HFF-Myc (cell line): ENCODE measurements at places on chromosomes 12 and 14.
A peak's percentile ranks its signal among the peaks of the same experiment; 100 is the strongest.

GRCh38 chr14:66717561-66718140 lies 209.7 kb downstream of the GPHN start:
- DNase-seq: no peak

DNA sequence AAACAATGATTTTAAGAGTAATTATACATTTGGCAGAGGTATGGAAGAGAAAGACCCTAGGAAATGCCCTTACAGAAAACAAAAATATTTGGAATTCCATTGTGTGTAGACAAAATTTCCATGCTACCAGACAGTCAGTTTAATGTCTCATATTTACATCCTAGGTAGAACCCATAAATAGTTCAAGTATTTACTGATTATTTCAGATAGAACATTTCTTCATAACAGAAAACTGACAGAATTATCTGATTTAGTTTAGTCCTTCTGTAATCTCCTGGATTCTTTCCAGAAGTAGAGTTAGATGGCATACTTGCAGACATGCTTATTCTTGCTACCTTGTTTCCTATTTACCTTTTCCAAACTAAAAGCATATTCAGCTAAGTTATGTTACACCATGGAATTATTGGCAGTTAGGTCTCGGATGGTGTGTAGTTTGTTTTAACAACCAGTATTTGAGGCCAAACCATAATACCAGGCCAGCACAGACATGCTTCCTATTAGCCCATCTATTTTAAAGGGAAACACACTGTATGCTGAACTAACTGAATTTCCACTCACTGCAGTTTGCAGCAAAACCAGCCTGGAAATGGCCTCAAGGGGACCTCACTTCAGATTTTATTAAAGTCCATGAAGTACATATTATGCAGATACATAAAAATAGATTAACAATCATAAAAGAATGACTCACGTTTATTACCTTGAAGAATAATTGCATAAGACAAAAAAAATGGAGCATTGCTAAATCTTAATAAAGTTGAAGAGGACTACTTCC lies 126.6 kb upstream of the LRIG3 start:
- no peak for DNase-seq

DNA sequence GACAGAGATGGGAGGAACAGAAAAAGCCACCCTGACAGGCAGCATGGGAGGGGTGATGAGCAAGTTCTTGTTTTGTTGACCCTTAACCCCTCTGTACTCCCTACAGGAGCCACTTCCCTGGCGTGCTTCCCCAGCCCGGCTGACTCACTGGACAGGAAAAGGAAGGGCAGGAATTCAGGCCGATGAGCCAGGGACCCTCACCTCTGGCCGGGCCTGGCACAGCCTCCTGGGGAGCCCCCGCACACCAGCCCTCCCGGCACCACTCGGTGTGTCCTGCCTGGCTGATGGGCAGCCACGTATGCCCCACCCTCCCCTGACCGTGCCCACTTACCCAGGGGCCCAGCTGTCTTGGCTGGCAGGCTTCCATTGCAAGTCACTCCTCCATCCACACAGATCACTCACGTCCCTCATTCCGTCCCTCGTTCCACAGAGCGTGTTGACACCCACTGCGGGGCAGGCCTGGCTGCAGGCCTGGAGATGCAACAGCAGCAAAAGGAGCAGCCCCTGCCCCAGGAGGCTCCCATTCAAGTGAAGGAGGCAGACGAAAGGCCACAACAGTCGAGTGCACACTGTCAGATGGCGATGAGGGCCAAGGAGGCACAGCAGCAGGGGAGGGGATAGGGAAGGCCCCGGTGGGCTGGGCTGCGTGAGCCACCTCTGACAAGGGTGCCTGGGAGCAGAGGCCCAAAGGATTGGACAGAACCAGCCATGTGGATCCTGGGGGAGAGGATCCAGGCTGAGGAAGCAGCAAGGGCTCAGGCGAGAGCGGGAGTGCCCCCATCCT lies 19.7 kb upstream of the CD9 start:
- no peak for DNase-seq

DNA sequence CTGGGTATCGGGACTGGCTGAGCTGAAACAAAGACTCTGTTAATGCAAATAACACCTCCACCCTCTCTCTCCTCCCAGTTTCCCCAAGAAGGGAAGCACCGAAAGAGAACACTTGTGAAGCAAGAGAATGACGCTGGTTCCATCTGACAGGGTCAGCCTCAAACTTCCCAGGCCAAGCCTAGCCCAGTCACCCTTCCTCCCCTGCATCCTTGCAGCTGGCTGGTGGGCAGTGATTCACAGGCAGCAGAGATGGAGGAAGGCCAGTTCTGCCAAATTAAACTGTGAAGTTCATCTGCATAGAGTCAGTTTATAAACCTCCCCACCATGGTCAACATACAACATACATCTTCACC lies 2.8 kb downstream of the LRRC74A start:
- DNase-seq: no peak

GRCh38 chr14:61145034-61145902 lies 135.9 kb downstream of the TMEM30B start:
- peak; percentile 96 for DNase-seq
